ENCODE measurements at places on chromosomes 13 and 19.
A peak's percentile ranks its signal among the peaks of the same experiment; 100 is the strongest.

- DNase-seq, result no peak
These were observed 99.5 kb upstream of the SPATA13 start for GRCh38 chr13:24060993-24061392.

GRCh38 chr13:89465366-89465765 lies 1794.2 kb downstream of the SLITRK5 start:
- no peak for DNase-seq

DNA sequence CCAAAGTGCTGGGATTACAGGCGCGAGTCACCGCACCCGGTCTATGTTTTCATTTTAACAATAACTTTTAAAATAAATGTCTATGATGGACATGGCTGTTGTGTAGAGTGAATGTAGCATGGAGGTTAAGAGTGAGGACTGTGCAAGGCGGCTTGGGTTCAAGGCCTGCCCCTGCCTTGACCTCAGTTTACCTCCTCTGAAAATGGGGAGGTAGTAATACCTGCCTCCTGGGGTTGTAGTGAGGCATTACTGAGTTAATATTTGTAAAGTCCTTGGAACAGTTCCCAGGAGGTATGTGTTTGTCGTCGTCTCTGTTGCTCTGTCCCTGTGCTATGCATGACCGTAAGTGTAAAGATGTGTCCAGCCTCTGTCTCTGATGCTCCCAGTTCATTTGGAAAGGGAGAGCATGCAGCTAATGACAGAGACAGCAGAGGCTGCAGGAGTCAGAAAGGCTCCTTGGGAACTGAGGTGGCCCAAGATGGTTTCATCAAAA lies 9.4 kb downstream of the GARRE1 start:
- DNase-seq, result no peak

GRCh38 chr19:35773020-35773806 lies 2.2 kb upstream of the ARHGAP33 start:
- DNase-seq, result no peak

DNA sequence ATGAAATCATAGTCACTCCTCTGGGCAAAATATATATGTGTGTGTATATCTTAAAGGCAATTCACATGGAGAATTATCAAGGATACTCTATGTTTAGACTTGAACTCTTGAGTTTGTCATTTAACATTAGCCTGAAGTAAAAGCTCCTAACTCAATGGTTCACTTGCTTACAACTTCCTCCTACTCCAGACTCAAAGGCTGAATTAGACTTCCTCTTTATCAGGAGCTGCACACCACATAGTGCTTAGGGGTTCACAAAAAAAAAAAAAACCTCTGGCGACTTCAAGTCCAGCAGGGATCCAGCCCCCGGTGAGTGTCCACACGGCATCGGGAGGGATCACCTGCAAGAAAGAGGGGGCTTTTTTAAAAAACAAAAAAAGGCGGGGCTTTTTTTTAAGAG lies 68.2 kb upstream of the LSM14A start:
- DNase-seq, result no peak

- no peak for DNase-seq
These were observed 256.9 kb downstream of the SPRY2 start for GRCh38 chr13:80083853-80084676.

DNA sequence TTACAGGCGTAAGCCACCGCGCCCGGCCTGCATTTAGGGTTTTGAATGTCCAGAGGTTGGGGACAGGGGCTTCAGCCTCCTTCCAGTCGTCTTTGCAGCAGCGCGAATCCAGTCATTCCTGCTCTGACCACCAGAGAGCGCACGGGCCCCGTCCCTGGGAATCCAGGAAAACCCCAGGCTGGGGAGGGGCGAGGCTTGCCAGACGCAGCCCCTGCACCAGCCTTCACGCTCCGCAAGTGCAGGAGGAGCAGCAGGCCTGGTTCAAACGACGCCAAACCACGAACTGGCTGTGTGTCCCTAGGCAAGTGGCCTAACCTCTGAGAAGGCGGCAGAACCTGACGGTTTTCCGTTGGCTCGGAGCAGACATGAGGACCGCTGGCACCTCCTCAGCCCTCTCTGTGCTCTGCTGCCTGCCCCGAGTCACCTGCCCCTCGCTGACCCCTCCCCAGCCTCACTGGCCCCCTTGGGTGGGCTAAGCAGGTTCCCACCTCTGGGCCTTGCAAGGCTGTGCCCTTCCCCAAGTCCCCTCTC lies 2.0 kb upstream of the RNF126 start:
- peak; percentile 95 for DNase-seq

DNA sequence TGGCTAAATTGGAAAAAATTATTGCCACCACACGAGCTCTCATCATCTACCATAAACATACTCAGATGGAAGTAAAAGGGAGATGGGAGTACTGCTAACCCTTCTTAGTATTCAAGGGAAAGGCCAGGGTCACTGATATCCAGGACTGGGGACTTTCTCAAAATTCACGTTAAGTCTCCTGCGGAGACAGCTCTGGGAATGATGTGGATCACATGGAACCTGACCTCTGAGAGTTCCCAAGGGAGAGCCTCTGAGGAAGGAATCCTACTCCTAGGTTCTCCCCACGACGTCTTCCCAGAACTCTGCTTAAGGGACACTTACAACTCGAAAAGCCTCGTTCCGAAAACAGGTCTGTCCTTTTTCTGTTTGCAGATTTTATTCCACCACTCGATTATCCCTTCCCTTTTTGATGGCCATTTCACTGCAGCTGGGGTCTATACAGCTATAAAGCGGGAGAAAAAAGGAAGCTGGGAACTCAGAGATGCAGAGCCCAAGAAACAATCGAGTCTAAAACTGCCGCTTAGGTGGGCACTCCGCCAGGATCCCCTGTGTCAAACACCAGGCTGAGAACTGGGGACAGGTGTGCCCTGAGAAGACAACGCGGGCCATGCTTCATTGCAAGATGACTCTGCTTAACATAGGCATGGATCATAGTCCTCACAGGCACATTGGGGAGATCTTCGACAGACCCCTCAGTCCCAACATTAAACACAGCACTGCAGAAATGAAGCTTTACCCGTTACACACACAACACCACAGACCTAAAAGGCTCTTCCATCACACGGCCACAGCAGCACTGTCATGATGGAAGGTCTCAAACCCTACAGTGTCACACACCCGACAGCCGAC lies 823 bp upstream of the ZNF567 start:
- no peak for DNase-seq
